Stimulated activated CD8-positive, alpha-beta memory T cell treated with anti-CD3 and anti-CD28 coated beads, Interleukin-2, amount 100 ng/mL, for 48 hours (primary cell): ENCODE measurements at places on chromosomes 2 and 18.
A peak's percentile ranks its signal among the peaks of the same experiment; 100 is the strongest.

DNA sequence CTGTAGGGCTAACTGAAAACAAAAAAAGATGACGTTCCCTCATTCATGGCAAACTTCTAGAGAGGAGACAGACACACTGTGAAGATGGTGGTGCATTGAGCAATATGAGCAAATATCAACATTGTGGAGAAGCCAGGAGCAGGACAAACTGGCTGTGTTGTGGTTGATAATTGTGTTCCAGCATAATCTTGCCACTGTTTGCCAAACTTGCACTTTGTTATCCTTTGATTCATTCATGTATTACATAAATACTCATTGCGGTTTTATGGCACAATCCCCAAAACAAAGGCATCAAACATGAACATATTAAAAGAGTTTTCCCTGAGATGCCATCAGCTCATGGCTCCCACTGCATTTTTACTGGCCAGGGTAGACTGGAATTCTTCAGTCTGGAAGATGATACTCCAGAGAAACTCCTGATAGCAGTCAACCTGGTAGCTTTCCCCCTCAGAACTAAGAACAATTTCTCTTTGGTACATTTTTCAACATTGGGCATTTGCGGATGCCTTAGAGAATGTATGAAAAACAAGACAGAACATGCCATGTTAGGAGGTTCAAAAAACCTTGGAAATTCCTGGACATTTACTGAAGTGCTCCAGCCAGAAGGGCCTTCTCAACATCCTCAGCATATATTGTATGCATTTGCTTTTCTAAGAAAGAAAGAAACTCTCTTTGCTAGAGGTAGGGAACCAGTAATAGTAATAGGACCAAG lies 487.4 kb upstream of the CELF4 start:
- DNase-seq: no peak

DNA sequence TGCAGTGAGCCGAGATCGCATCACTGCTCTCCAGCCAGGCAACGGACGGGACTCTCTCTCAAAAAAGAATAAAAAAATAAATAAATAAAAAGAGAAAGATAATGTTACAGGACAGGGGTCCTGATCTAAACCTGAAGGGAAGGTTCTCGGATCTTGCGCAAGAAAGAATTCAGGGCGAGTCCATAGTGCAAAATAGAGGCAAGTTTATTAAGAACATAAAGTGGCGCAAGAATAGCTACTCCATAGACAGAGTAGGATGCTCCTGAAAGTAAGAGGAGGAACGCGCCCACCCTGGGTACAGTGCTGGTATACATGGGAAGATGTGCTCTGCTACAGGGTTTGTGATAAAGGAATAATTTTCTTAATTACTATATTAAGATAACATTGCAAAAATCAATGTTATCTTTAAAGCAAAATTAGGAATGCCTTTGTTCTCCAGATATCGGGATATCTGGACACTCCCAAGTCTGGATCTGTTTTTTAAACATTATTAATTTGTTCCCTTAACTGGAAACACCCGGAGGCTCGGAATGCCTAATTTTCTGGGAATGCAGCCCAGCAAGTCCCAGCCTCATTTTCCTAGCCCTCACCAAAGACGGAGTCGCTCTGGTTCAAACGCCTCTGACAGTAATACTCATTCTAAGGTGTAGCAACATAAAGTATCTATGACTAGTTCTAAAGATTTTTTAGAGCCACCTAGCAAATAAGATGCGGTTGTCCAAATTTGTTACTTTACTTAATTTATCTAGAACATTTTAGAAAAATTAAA lies 38.8 kb downstream of the ACSL3 start:
- DNase-seq: no peak

DNA sequence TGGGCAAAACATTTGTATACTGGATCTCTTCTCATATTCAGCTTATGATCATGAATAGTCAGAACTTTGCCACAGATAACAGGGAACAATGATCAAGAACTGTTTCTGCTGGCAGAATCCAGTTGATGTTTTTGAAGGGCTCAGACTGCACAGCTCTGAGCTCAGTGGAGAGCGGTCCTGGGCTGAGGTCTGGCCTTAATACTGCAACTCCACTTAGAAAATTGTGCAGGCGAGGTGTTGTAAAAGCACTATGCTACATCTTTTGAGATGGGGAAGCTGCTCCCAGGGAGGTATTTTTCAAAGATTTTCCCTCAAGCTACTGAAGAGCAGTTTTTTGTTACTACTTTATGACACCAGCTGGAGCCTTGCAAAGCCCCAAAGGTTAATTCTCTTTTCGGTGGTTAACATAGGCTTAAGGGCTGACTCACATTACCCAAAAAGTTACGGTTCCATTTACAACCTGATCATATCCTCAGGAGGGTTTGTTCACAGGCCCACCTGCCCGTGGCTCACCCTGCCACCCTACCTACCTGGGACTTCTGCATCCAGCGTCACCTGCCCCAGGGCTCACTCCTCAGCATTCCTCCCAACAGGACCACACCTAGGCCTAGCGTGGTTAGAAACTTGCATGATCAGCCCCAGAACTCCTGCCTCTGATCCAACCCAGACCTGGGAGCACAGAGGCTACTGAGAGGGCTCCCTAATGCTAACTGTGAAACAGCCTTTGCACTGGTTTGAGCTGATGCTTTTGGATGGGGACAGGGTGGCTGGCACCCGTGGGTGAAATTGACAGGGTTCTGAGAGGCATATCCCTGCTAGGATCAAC lies 114.4 kb downstream of the NCK2 start:
- no peak for DNase-seq

- no peak for DNase-seq
Measured at GRCh38 chr2:204180649-204181048, 244.1 kb downstream of the ICOS start.

GRCh38 chr2:230713331-230714135 lies 891 bp downstream of the CAB39 start:
- peak; percentile 24 for DNase-seq

DNA sequence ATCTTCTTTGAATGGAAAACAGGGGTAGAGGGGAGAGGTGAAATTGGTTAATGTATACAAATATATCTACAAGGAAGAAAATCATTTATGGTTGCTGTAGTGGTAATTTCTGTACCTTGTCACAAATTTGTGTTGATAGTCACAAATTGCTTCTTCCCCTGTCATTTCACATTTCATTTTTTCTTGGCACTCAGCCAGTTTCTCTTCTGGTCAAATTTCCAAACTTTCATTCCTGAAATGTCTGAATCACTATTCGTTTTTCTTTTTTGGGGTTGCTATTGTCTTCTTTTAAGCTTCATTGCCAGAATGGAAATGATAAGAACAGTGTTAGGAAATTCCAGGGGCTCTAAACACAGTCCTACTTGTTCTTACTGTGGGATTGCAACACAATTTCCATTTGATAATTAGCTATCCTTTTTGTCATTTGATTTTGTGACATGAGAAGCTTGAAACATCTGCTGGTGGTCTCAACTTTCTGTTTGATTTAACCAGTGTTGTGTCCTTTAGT lies 136.0 kb upstream of the GCFC2 start:
- DNase-seq: no peak

GRCh38 chr18:12372406-12372805 lies 4.6 kb downstream of the AFG3L2 start:
- no peak for DNase-seq

DNA sequence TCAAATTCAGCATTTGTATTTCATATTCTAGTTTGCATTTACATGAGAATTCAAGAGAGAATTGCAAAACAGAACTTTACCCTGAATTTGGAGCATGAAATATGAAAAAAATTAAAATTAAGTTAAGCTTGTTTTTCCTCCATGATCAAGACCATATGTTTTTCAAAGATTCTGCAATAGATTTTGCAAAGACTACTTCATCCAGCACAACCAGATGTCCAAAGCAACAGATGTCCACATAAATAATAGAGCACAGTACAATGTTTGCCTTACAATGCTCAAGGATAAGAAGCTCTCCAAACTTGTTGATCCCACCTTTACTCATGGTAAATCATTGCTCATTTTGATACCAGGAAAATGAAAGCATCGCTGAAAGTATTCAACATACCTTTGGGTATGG lies 25.6 kb downstream of the FAP start:
- DNase-seq: no peak

GRCh38 chr2:66438498-66438833 lies 3.5 kb downstream of the MEIS1 start:
- DNase-seq: no peak

DNA sequence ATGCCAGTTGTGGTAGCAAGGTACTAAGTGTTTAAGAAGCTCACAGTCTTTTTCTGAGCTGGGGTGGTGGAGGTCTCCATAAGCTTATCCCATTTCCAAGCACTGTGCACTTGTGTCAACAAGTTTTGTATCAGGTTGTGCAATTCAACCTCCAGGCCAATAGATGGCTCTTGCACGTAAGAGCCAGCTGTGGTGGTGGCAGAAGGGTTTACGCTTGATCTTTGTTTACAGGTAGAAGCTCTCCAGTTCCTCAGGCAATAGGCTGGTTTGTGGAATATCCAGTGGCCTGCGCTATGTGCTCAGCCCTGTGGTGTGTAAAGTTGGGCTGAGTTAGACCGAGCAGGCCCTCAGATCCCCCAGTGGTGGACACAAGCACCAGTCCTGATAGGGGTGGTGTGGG lies 89.7 kb upstream of the CNTNAP5 start:
- no peak for DNase-seq

GRCh38 chr2:3128786-3129185 lies 248.8 kb downstream of the EIPR1 start:
- DNase-seq: no peak

- DNase-seq: no peak
Measured at GRCh38 chr2:128503399-128504245, 185.0 kb upstream of the HS6ST1 start.

- no peak for DNase-seq
Measured at GRCh38 chr2:23199115-23199918, 185.7 kb upstream of the KLHL29 start.

DNA sequence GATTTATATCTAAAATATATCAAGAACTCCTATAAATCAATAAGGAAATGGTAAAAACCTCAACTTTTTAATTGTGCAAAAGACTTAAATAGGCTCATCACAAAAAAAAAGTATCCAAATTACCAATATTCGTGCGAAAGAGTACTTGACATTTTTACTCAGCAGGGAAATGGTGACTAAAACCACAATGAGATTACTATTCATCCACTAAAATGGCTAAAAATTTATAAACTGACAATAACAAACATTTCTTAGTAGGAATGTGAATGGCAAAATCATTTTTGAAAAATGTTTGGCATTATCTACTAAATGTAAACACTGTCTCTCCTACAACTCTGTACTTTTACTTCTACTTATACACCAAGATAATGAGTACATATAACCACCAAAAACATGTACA lies 184.8 kb upstream of the RND3 start:
- no peak for DNase-seq

DNA sequence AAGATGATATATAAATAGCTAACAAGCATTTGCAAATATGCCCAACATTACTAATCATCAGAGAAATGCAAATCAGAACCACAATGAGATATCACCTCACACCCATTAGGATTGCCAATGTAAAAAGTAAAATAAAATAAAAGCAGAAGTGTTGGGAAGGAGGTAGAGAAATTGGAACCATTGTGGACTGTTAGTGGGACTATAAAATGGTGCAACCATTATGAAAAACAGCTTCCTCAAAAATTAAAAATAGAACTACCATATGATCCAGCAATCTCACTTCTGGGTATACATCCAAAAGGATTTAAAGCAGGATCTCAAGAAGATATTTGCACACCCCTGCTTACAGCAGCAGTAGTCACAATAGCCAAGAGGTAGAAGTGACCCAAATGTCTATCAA lies 99.8 kb upstream of the DAPL1 start:
- DNase-seq: no peak

- DNase-seq: no peak
Measured at GRCh38 chr2:48043131-48043700, 136.9 kb upstream of the FBXO11 start.

DNA sequence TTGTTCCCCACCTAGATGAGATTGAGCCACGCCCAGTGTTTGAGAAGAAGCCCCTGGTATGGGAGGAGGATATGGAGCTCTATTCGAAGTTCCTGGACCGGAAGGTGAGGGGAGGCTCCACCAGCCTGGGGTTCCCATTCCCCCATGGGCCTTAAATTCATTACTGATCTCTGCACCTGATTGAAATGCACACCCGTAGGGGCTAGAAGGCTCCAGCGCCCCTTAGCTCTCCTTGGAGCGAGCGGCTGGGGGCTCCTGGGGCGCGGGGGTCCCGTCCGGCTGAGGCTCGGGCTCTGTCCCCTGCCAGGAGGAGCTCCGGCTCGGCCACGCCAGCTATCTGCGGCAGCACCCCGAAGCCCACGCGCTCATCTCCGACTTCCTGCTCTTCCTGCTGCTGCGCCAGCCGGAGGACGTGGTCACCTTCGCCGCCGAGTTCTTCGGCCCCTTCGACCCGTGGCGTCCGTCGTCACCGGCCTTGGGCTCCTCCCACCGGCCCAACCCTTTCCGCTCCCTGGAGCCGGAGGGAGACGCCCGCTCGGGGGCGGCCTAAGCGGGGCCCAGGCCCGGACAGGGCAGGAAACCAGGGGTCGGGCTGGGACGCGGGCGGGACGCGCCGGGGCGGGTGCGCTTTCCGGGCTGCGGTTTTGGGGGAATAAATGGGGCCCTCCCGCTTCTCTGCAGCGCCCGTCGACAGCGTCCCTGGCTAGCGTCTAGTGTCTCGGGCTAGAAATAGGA lies 10.9 kb downstream of the CATIP start:
- DNase-seq: peak; percentile 63

DNA sequence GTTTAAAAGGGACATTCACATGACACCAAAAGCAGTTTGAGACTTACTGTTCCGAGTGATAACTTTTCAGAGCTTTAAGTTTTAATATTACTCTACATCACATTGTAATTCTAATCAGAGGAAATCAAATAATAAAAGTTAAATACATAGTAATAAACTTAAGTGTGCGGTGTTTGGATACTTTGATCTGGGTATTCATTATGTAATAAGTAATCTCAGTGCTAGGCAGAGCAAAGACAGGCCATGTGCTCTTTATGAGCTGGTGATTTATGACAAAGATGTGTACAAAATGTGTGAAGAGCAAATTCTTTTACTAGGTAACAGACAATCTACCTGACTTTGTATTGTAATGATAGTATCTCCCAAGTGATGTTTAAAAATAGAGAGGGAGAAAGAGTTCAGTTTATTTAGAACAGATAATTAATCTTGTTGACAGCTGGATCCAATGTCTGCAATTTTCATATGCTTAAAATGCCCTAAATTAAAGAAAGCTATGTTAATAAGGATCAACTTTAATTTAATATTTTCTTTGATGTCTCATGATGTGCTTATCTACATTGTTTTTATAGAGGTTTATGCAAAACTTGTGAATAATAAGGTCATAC lies 4.4 kb downstream of the CFAP221 start:
- DNase-seq: no peak
